ENCODE measurements at places on chromosomes 3 and 15. TPM values are rescaled to one million over a fixed set of nuclear protein-coding genes. Genes with fewer than 3 reads are reported as not detected.

TLR9 gene
- not detected for total RNA-seq

P3H2 gene
- total RNA-seq, result not detected

GOLGA6L25 gene
- not detected for total RNA-seq

CTXN2 gene
- total RNA-seq, result 0.05 TPM

ZSCAN2 gene
- 7.0 TPM for total RNA-seq

TRIM42 gene
- total RNA-seq, result not detected

C3orf49 gene
- total RNA-seq, result not detected

TJP1 gene
- not detected for total RNA-seq
